ENCODE measurements at places on chromosomes 1 and 21. TPM values are rescaled to one million over a fixed set of nuclear protein-coding genes. Genes with fewer than 3 reads are reported as not detected.

LCE1F gene
- total RNA-seq: not detected

FAM131C gene
- 1.1 TPM for total RNA-seq

TSPEAR gene
- not detected for total RNA-seq

PLA2G2D gene
- total RNA-seq: not detected

LRRC38 gene
- not detected for total RNA-seq

FOXO6 gene
- total RNA-seq: 11.7 TPM

KRTAP13-2 gene
- total RNA-seq: not detected

LPAR3 gene
- 14.0 TPM for total RNA-seq

SELL gene
- not detected for total RNA-seq

CYP4A22 gene
- 0.17 TPM for total RNA-seq

SELENBP1 gene
- total RNA-seq: 2.9 TPM

PAX7 gene
- 0.07 TPM for total RNA-seq

DNA sequence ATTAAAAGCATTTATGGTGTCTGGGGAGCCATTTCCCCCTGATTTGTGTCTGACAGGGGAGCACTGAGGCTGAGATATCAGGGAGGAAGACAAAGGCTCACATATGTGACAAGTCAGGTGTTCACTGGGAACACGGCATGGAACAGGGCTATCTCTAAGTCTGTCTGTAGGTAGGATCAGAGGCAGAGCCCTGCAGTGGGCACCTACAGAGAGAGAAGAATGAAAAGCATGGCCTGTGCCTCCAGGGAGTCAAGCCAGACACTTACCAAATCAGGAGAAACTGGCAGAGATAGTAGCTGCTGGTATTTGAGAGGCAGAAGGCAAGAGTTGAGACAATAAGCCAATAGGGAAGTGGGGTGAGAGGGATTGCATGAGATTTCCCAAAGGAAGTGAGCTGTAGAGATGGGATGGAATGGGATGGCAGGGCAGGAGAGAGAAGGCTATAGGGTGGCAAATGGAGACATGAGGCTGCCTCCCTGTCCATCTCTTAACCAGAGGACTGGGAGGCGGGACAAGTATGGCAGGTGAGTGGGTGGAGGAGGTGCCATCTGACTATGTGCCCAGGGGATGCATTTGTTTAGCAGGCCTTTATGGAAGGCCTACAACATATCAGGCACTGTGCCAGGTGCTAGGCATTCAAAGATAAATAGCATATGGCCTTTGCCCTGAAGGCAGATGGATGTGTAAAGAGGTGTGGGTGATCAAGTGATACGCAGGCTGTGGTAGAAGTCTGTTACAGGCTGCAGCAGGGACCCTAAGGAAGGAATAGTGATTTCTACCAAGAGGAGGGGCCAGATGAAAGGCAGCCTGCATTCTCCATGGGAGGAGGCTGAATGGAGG, 136.2 kb upstream of the IPO9 start:
- DNase-seq: peak; percentile 37

- DNase-seq: no peak
These were observed 64.2 kb upstream of the CASZ1 start for GRCh38 chr1:10860682-10861081.

GRCh38 chr1:26787381-26787705, 407 bp upstream of the PIGV start:
- no peak for DNase-seq

GRCh38 chr1:216193839-216194443, 229.3 kb downstream of the USH2A start:
- no peak for DNase-seq

GRCh38 chr1:112704934-112705627, 1.8 kb downstream of the RHOC start:
- DNase-seq: peak; percentile 69

DNA sequence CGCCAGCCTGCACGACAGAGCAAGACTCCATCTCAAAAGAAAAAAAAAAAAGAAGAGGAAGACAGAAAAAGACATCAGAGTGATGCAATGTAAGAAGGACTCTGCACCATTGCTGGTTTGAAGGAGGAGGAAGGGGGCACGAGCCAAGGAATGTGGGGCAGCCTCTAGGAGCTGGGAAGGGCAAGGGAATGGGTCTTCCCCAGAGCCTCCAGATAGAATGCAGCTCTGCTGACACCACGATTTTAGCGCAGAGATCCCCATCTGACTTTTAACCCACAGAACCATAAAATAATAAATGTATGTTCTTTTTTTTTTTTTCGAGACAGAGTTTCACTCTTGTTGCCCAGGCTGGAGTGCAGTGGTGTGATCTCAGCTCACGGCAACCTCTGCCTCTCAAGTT, 33.9 kb upstream of the LAMC2 start:
- no peak for DNase-seq

DNA sequence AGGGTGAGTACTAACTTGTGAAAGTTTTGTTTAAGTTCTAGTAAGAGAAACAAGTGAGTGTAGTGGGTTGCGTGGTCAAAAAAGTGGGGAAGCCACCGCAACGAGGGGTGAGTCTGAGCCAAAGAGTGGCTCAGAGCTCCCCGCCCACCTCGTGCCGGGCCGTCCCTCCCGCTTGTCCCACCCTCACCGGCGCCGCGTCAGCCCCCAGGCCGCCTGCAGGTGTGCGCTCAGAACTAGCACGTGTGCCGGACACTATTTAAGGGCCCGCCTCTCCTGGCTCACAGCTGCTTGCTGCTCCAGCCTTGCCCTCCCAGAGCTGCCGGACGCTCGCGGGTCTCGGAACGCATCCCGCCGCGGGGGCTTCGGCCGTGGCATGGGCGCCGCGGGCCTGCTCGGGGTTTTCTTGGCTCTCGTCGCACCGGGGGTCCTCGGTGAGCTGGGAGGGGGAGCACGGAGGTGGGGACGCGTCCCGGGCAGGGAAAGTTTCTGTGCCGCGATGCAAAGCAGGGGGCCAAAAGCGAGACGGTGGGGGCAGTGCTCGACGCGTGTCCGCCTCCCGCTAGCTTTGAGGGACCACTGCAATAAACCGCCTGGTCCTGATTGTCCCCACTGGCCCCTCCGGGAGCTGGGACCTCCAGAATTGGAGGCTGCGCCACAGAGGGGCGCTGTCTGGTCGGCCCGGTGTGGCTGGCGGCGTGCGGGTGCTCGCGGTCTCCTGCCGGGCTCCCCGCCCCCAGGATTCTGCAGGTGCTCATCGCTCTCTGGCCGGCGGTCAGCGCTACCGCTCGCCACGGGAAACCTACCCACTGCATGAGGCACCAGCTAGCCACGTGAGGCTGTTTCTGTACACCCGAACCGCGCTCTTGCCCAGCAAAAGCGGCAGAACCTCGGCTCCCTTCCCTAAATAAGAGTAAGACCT, at the start of gene CR2:
TSS of gene CR2 (plus strand) at position 283 of the 919 bp plus-strand sequence. CDS start at position 374, 91 bp downstream.
- DNase-seq: peak; percentile 40

GRCh38 chr1:26951821-26952497, 8.3 kb downstream of the KDF1 start:
- no peak for DNase-seq

DNA sequence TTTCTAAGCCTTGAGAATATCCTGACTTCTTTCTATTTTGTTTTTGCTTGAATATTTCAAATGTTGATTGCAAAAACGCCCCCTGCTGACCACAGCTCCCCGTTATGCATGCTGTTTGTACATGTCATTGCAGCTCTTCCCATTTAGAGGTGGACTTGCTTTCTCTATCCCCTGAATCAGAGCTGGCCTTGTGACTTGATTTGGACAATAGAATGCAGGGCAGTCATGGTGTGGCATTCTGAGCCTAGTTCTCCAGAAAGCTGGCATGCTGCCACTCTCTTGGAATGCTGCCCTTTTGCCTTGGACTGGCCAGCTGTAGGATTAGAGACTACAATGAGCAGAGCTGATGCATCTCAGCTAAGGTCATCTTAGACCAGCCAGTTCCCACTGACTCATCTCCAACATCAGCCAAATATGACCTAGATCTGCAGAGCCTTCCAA, 1561.5 kb downstream of the MRPL39 start:
- DNase-seq: peak; percentile 66

DNA sequence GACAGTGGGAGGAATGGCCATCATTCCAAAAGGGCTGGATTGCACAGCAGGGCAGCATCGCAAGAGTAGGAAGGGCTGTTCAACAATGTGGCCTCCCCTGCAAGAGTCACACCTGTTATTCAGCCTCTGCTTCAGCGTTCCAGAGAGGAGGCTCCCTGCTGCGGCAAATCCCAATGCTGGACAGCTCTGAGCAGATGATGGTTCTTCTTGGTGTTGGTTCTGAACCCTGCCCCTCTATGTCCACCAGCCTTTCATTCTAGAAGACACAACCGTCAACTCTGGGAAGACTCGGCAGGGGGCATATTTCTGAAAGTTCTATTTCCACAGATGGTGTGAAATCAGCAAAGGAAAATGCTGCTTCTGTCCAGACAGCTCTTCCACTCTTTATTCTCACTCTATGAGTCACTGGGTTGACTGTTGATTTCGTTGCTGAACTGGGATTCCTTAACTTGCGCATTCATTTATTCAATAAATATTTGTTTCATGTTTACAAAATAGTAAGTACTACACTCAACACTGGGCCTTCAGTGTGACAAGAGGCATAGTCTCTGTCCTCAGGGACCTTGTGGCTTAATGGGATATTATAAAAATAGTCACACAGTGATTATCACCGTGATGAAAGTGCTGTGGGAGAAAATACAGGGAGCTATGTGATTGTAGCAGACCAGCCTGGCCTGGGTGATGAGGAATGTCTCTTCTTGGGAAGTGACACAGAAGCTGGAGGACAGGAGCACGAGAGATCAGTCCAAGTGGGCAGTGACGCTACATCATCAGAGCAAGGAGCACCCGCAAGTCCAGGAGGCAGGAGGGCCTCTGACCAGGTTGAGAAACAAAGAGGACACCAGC, 260.3 kb downstream of the SIPA1L2 start:
- DNase-seq: no peak

GRCh38 chr1:67211589-67212563, 45.6 kb downstream of the IL23R start:
- DNase-seq: no peak

- DNase-seq: no peak
These were observed 21.7 kb upstream of the IL12RB2 start for GRCh38 chr1:67285780-67286488.

DNA sequence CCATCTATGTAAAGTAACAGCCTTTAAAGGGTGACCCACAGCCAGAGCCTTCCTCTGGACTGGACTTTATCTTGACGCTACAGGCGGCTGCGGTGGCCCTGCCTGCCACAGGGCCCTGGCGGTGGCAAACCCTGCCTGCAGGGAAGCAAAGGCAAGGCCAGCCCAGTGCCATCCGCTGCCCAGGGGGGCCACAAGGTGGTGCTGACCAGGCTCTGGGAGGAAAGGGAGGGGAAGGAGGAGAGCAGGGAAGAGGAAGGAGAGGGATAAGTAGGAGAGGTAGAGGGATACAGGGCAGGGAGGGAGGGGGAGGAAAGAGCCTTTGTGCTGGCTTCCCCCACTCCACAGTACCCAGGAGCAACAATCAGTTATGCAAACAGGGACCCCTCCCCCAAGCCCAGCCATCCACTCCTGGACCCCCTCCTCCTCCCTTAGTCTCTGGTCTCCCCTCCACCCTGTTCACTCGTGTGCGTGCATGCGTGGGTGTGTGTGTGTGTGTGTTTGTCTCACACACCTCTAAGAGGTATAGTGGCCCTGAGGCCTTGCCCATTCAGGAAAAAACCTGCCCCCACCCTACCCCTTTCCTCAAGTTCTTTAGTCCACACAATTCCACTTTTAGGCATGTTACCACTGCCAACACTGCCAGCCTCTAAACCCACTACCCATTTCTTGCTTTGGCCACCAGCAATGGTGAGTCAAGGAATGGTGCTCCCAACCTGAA, 30.3 kb downstream of the SSBP3 start:
- DNase-seq: no peak

GRCh38 chr1:186323865-186324264, 51.2 kb downstream of the TPR start:
- DNase-seq: no peak

- DNase-seq: no peak
These were observed 8.7 kb upstream of the CCN1 start for GRCh38 chr1:85571828-85572227.

- no peak for DNase-seq
These were observed 24.9 kb upstream of the ATP1B1 start for GRCh38 chr1:169081503-169082123.

DNA sequence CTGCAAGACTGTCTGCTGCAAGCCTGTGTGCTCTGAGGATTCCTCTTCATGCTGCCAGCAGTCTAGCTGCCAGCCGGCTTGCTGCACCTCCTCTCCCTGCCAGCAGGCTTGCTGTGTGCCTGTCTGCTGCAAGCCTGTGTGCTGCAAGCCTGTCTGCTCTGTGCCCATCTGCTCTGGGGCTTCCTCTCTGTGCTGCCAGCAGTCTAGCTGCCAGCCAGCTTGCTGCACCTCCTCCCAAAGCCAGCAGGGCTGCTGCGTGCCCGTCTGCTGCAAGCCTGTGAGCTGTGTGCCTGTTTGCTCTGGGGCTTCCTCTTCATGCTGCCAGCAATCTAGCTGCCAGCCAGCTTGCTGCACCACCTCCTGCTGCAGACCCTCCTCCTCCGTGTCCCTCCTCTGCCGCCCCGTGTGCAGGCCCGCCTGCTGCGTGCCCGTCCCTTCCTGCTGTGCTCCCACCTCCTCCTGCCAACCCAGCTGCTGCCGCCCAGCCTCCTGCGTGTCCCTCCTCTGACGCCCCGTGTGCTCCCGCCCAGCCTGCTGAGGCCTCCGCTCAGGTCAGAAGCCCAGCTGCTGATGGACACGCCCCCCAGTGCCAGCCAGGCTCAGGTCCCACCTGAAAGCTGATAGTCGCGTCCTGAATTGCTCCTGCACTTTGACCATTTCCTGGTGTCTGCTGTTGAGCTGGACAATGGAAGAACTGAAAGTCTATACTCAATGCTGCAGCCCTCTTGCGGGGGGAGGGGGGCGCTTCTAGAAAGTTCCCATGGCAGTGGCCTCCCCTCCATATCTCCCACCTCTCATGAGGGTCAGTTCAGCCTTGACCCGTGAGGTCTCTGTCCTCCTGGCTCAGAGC, 1.2 kb downstream of the KRTAP10-4 start:
- no peak for DNase-seq

- DNase-seq: no peak
These were observed 16.5 kb downstream of the S100A6 start for GRCh38 chr1:153519242-153519641.

- no peak for DNase-seq
These were observed 5.3 kb downstream of the MRPS15 start for GRCh38 chr1:36458910-36459309.

GRCh38 chr1:43255438-43256210, 14.2 kb upstream of the TMEM125 start:
- no peak for DNase-seq
